ENCODE measurements at places on chromosomes 13 and 19. TPM values are rescaled to one million over a fixed set of nuclear protein-coding genes. Genes with fewer than 3 reads are reported as not detected.
A peak's percentile ranks its signal among the peaks of the same experiment; 100 is the strongest.

WDR18 gene
- 79.8 TPM for total RNA-seq

DNA sequence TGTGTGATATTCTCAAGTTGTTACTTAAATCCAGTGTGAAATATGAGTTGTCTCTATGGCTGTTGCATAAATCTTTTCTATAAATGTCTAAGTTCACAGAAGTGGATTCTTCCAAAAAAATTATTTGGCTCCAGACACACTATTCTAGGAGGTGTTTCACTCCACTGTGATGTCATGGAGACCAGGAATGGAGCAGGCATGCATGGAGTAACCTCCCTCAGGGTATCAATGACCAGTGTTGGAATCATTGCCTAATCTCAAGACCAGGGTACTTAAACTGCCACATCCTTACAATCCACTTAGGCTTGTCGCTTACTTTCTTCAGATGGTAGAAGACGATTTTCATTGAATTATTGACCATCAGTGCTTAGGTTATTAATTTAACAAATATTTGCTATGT lies 55.4 kb downstream of the LRRC63 start:
- no peak for DNase-seq

DNA sequence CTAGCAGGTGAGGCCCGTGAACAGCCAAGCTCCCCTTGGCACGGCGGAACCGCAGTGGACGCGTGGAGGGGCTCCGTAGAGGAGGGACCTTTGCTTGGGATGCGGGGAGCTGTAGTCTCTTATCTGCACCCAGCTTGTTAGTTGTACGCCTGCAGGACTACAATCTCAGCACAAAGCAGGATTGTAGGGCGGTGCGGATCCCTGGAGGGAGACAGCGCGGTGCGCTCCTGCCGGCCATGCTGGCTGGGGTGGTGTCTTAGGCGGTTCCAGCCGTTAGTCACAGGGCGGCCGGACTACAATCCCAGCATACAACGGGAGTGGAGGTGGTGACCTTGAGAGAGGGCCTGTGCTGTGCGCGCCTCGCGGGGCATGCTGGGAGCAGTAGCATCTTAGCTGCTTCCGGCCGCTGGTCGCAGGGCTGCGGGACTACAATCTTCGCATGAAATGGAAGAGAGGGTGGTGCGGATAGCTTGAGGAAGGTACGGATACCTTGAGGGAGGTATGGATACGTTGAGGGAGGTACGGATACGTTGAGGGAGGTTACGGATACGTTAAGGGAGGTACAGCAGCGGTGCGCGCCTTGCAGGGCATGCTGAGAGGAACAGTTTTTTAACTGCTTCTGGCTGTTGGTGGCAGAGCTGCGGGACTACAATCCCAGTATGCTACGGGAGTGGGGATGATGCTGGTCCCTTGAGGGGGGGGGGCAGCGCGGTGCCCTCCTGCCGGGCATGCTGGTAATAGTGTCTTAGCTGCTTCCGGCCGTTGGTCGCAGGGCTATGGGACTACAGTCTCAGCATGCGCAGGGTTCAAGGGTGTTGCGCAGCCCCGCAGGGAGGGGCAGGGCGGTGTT lies 1419.1 kb downstream of the UQCRFS1 start:
- peak; percentile 81 for DNase-seq

GRCh38 chr19:6466526-6467248 lies 2.6 kb downstream of the CRB3 start:
- no peak for DNase-seq

DNA sequence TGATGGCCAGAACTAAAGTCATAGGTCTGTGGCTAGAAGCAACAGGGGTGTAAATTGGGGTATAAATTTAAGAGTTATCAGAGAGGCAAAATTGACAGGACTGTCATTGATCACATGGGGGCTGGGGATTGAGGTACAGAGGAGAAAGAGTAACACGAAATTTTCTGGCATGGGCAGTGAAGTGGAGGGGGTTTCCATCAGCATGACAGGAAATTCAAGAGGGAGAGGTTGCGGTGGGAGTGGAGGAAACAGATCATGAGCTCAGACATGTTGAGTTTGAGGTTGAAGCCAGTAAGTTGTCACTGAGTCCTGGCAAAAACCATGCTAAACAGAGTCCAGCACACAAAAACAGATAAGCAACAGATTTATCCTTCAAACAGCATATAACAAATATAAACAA lies 192.1 kb upstream of the TSC22D1 start:
- peak; percentile 52 for DNase-seq
